ENCODE measurements at places on chromosomes 4 and X.

DNA sequence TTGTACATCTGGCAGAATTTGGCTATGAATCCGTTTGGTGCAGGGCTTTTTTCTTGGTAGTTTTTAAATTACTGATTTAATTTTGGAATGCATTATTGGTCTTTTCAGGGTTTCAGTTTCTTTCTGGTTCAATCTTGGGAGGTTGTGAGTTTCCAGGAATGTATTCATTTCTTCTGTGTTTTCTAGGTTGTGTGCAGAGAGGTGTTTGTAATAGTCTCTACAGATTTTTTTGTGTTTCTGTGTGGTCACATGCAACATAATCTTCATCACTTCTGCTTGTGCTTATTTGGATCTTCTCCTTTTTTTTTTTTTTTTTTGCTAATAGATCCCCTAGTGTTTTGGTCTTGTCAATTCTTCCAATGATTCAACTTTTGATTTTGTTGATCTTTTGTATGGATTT, 77.6 kb downstream of the FAAH2 start:
- no peak for DNase-seq

DNA sequence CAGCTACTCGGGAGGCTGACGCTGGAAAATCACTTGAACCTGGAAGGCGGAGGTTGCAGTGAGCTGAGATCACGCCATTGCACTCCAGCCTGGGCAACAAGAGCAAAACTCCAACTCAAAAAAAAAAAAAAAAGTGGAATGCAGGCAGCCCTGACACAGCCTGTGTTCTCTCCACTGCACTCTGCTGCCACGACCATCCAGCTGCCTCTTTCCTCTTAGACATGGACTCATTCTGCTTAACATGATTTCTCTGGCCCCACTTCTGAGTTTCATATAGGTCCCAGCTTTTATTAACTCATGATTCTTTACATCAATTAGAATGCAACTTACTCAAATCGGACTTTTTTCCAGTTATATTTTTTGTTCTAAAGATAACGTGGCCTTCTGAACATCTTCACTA, 29.6 kb downstream of the SLC10A6 start:
- no peak for DNase-seq

- DNase-seq: no peak
Observed at GRCh38 chr4:127239902-127240763, 392.6 kb upstream of the INTU start.

- no peak for DNase-seq
Observed at GRCh38 chr4:74376888-74377483, 12.0 kb downstream of the EREG start.

DNA sequence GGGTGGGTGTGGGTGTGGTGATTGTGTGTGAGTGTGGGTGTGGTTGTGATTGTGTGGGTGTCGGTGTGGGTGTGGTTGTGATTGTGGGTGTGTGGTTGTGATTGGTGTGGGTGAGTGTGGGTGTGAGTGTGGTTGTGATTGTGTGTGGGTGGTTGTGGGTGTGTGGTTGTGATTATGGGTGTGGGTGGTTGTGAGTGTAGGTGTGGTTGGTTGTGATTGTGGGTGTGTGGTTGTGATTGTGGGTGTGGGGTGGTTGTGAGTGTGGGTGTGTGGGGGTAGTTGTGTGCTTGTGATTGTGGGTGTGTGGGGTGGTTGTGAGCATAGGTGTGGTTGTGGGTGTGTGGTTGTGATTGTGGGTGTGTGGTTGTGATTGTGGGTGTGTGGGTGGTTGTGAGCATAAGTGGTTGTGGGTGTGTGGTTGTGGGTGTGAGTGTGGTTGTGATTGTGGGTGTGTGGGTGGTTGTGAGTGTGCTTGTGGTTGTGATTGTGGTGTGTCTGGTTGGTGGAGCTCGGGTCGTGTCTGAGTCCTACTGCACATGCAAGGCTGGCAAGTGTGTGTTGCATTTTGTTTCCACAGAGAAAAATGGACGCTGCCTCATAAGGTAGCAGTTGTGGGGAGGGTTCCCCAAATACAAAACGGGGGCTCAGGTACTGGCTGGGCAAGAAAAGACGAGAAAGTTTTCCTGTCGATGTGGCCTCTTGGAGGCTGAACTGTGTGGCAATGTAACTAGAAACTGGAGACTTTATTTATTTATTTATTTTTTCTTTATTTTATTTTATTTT, 116.7 kb downstream of the UBE2K start:
- no peak for DNase-seq

DNA sequence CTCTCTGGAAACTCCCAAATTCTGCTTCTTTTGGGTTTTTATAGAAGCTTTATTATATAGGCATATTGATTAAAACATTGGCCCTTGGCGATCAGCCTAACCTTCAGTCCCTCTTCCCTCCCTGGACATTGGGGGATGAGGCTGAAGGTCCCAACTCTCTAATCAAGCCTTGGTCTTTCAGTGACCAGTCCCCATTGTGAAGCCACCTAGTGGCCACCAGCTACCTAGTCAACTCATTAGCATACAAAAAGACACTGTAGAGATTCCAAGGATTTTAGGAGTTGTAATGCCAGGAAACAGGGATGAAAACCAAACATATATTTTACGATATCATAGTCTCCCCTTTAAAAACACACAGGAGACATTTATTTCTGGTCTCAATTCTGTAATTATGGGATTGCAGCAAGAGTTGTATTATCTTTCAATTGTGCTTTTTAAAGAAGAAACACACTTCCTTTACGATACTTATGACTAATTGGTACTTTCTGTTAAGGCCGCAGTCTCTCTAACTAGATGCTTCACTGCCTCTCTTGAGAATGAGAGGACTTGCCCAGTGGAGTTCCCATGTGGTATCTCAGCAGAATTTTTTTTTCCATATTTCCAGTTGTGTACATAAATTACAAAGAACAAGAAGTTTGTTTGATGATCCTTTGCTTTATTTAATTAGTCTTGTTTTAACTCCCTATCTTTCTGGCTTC, 58.2 kb downstream of the WDR17 start:
- DNase-seq: no peak

- no peak for DNase-seq
Observed at GRCh38 chrX:101659601-101660063, at the start of gene ARMCX2. ARMCX2 (minus strand) TSS chrX:101659850; CDS start chrX:101657588, 2,262 bp downstream.

- no peak for DNase-seq
Observed at GRCh38 chr4:188245651-188246050, 106.4 kb downstream of the TRIML1 start.

DNA sequence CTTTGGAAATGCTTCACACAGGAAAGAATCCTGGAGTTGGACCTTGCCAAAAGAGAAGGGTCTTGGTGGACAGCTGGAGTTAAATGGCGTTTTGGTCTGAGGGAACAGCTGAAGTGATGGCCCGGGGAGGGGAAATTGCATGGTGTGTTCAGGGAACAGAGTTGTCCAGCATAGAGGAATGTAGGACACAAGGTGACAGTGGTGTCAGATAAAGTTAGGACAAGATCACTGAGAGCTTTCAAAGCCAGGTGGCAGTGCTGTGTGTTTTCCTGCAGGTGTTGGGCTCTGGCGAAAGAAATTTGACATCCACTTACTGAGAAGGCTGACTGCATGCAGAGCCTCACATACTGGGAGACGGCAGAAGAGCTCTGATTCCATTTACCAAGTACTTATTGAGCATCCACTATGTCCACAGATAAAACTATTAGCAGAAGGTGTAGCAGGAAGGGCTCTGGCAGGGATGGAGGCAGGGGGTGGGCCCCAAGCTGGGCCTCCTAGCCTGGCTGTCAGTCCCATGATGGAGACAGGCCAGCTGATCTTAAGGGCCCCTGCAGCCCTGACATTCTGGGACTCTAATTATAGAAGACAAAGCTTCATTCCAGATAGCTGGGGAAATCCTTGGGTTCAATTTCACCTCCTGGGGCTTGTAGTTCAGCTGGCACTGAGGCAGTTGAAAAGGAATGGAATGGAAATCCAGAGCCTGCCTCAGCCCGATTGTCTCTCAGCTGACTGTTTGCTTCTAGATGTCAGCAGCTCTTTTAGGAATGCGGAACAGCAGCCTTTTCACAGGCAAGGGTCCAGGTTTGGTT, 150.2 kb upstream of the MAMLD1 start:
- no peak for DNase-seq

DNA sequence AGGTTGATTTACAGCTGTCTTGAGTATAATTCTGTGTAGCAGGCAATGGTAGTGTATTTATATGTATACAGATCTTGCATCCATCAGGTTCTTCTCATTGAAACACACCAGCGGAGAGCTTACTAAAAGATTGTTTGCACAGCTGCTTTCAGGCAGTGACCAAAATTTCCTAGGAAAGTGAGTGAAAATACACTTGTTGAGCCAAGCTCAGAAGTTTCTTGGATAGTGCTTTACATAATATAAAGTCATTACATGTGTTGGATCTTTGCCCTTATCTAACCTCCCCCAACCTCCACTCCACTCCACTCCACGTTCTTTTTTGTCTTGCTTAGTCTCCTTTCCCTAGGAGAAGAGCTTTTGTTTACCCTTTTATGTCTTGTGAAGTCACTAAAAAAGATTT, 34.1 kb downstream of the CNKSR2 start:
- no peak for DNase-seq

GRCh38 chr4:23789762-23790161, 100.1 kb downstream of the PPARGC1A start:
- no peak for DNase-seq

GRCh38 chr4:48016141-48017107, at the start of the genes CNGA1 and NIPAL1:
CNGA1 (minus strand) TSS chr4:48016681; CDS start chr4:47952689, 63,992 bp downstream.
NIPAL1 (plus strand) TSS chr4:48016772; CDS start chr4:48016840, 68 bp downstream.
- DNase-seq: no peak

GRCh38 chrX:107537815-107538214, 88.4 kb downstream of the FRMPD3 start:
- no peak for DNase-seq

- DNase-seq: no peak
Observed at GRCh38 chrX:110399966-110400365, 41.3 kb downstream of the RTL9 start.

DNA sequence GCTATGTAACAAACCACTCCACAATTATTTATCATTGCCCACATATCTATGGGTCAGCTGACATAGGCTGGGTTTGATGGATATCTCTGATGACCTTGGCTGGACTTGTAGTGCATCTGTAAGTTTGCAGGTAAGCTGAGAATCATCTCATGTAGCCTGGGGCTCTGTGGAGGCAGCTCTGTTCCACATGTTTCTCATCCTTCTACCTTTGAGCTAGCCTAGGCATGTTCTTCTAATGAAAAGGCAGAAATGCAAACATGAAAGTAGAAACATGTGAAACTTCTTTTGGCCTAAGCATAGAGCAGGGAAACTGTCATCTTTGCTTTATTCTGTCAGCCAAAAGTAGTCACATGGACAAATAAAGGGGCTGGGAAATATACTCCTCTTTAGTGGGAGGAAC, 18.2 kb downstream of the MRPL1 start:
- DNase-seq: no peak

DNA sequence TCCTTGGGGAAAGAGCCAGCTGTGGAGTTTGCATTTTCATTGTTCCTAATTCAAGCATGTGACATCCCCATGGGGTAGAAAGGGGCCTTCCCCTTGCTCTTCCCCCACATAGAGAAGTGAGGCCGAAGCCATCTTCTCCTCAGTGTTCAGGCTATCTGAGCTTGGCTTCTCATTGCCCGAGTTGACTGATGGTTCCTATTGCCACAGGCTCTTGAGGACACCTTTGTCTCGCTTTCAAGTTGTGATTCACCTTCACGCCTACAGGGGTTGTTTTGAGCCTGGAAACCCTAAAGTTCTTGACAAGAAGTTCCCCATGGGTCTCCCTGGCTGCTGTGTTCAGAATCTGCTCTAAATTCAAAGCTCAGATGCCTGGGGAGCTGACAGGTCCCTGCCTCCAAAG, 25.0 kb downstream of the CCNQ start:
- no peak for DNase-seq

- DNase-seq: no peak
Observed at GRCh38 chrX:39936886-39937770, 160.6 kb downstream of the BCOR start.

DNA sequence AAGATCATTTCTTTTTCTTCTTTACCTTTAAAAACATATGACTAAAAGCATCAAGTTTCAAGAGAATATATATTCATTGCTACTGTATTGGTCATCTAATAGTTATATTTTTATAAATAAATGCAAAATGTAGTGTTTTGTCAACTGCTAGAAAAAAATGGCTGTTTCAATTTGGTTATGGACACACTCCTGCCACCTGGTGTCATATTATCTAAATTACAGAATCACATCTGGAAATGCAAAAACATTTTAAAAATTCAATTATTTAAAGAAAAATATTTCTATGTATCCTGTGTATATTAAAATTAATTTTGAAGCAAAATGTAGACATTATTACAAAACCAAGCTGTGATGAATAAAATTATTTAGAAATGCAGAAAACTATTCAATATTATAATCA, 329.4 kb upstream of the PCDH18 start:
- no peak for DNase-seq

DNA sequence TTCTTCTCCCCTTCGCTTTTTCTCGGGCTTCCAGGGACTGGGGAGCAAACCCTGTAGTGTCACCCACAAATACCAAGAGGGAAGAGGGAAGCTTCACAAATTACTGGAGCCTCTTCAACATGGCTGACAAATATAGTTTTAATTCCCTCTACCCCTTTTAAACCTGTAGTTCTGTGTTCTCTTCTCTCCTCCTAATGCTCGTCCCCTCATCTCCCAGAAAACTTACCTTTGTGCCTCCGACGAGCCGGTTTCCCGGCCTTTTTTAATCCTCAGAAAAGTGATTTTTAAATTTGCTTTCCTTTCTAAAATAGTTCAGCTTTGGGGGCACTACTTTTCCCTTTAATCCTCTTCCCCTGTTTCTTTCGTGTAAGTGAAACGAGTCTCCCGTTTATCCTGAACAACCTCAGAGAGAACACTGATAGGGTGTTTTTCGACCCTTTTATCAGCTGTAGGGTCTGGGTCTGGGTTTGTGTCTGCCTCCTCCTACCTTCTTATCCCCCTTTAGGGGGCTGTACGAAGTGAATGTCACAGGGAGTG, 408 bp downstream of the TET2 start:
- no peak for DNase-seq

GRCh38 chr4:180493299-180493698, 1749.9 kb upstream of the TENM3 start:
- DNase-seq: no peak

- DNase-seq: no peak
Observed at GRCh38 chr4:22299678-22300077, 216.2 kb downstream of the ADGRA3 start.

DNA sequence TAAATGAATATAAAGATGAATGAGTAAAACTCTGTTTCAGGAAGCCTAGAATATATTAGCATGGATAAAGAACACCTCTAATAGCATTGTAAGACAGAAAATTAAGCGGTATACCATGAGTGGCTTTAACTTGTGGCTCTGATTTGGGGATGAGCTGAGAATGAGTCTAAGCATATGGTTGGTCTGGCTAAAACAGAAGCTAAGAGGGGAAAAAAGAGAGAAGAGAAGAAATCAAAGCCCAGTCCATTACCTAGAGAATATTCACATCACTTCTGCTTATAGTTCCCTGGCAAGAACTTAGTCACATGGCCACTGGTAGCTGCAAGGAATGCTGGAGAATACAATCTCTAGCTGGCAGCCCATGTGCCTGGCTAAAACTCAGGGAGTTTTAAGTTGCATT, 414.5 kb downstream of the PRDM5 start:
- no peak for DNase-seq

Measured in cortex of kidney (tissue), 1 donor.